ENCODE measurements at places on chromosomes 5 and 9.

GRCh38 chr9:37801287-37801850 lies 772 bp downstream of the DCAF10 start:
- DNase-seq, result peak; percentile 25

GRCh38 chr5:127840198-127840524 lies 137.0 kb downstream of the CCDC192 start:
- no peak for DNase-seq

DNA sequence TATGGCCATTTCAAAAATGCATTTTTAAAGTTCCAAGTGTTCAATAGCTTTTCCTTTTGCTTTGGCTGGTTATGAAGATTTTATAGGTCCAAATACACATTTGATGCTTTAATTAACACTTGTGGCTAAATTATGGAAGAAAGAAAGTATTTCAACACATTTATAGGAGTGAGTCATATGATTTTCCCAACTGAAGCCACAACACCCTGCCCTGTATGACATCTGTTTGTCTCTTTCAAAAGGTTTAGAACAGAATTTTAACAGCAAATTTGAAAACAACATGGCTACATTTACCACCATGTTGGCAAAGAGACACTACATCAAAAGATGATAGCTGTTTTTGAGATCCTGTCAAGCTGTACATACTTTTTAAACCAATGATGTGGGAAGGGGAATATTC lies 99.4 kb downstream of the TMEM174 start:
- DNase-seq, result no peak

GRCh38 chr9:84670138-84671041 lies 861 bp downstream of the NTRK2 start:
- DNase-seq, result no peak

GRCh38 chr5:133797167-133797566 lies 171.3 kb downstream of the C5orf15 start:
- no peak for DNase-seq

DNA sequence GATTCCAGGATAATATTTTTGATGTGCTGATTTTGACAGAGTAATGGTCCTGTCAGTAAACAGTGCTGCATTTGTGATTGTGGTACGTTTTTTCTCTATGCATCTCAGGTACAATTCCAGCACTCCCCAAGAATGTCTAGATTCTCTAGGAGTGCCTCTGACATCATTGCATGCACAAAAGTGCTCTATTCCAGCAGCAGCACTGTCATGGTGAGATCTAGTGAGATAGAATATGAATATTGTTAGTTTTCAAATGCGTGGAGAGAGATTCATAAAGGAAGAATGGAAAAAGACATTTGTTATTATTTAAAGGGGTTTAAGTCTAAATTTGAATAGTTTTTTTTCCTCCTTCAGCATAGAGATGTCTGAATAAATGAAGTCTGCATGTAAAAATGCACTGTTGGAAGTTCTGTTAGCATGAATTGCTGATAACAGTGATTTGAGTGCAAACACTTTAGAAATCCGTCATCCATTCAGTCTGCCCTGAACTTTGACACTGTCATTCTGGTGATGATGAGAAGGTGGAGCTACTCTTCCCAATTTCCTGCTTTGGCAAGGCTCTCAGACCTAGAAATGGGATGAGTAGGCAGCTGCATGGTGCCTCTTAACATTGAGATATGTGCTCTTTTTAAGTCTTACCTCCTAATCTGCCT lies 84.6 kb downstream of the GAPVD1 start:
- no peak for DNase-seq

DNA sequence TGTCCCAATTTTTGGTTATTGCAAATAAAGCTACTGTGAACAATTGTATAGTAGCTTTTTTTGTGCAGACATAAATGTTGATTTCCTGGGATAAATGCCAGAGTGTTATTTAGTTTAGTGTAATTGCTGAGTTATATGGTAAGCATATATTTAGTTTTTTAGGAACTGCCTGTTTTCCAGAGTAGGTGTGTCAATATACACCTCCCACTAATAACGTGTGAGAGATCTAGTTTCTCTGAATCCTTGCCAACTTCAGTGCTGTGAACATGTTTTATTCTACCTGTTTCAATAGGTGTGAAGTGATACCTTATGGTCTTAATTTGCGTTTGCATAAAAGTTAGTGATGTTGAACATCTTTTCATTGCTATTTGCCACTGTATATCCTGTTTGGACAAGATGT lies 9.1 kb upstream of the OR2S2 start:
- DNase-seq, result no peak

DNA sequence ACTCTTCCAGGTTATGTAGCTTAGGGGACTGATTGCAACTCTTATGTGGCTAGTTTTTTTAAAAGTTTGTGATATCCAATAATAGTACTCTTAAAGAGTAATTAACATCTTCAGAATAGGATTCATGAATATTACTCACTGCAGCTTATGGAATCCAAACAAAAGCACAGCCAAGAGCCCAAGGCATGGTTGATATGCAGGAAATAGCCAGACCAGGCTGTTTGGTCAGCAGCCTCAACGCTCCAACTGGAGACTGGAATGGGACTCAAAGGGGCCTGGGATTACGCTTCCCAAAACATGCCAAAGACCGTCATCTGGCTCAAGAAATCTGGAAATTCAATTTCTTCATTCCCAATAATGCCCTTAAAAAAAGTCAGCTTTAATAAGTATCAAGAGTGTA lies 268.6 kb downstream of the SEC61B start:
- no peak for DNase-seq

DNA sequence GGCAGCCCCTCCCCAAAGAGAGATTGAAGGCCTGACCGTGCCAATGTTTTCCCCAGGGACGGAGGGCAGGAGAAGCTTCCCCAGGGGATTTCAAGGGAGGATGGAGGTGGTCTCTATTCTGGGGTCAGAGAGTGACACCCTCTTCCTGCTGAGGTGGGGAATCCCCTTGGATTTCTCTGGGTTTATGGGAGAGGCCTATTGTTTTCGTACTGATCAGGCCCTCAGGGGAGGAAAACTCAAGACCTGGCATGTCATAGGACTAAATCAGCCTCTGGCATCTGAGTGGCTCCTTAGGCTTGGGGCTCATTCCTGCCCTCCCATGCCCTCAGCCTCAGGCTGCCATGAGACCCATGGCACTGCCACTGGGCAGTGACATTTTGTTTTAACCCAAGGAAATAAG lies 44.6 kb downstream of the IRF1 start:
- no peak for DNase-seq

DNA sequence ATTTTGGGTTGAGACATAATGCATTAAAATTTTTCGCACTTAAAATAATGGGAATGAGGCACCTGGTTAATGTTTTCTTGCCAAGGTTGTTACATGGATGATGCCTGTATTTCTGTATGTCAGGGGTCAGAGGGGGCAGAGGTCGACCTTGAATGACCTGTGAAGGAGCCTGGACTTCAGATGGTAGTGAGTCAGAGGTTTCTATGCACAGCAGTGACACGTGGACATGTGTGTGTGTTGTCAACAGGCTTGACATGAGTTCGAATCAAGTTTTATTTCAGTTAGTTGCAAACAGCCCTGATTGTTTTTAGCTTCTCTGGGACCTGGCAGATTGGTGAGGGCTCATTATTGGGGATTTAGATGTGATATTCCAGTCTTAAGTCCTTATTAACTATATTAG lies 3.6 kb downstream of the IL5 start:
- no peak for DNase-seq

DNA sequence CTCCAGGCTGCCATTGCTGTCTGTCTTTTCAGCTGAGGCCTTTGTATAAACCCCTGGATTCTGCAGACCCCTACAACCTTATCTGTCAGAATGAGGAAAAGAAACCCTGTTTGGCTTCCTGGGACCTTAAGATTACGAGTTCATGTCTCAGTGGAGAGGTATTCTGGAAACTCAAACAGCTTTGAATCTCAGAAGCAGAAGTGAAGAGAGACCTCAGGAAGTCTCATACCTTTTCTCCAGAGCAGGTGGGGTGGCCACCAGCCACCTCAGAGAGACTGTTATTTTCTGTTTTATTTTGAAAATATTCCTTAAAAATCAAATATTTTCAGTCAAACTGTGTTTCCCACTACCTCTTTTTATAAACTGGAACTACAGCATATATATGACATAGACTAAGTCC lies 457.5 kb downstream of the TMEM232 start:
- DNase-seq, result no peak

- no peak for DNase-seq
These were observed 71.0 kb downstream of the C5orf15 start for GRCh38 chr5:133897431-133897830.

- no peak for DNase-seq
These were observed 93.6 kb upstream of the PITX1 start for GRCh38 chr5:135127439-135128240.

- no peak for DNase-seq
These were observed 459.4 kb upstream of the NMUR2 start for GRCh38 chr5:152864447-152864846.

- DNase-seq, result no peak
These were observed at the start of gene SPARC for GRCh38 chr5:151686674-151687407. Gene SPARC (minus strand): TSS chr5:151686915. CDS start chr5:151676188, 10,727 bp downstream.

- no peak for DNase-seq
These were observed 44.5 kb downstream of the SECISBP2 start for GRCh38 chr9:89362647-89363310.

GRCh38 chr9:38422555-38423260 lies 1.5 kb downstream of the IGFBPL1 start:
- DNase-seq, result no peak

GRCh38 chr9:132030626-132031325 lies 48.9 kb downstream of the MED27 start:
- no peak for DNase-seq

DNA sequence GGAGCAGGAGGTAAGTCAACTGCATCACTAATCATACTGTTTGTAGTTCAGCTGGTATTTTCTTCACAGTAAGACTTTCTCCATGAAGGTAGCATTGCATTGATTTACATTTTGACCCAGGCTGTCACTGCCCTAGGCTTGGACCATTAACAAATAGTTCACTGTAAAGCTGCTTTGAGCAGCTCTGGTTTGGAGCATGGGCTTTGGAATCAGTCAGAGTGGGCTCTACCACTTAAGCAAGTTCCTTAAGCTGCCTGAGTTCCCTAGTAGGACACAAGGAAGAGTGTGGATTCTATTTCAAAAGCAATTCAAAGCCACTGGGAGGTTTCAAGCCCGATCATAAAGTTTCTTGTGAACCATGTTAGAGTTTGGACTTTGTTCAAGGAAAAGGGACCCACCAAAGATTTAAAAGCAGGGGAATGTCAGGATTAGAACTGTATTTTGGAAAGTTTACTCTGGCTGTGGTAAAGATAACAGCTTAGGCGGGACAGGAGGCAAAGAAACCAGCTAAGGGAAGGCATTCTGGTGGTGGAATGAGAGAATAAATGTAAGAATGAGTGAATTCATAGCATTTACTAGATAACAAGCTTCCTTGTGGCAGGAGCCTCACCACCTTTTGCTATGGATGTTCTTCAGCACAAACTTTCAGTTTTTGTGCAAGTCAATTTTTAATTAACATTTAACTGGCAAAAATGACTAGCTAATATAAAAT lies 12.3 kb upstream of the PANK3 start:
- no peak for DNase-seq

DNA sequence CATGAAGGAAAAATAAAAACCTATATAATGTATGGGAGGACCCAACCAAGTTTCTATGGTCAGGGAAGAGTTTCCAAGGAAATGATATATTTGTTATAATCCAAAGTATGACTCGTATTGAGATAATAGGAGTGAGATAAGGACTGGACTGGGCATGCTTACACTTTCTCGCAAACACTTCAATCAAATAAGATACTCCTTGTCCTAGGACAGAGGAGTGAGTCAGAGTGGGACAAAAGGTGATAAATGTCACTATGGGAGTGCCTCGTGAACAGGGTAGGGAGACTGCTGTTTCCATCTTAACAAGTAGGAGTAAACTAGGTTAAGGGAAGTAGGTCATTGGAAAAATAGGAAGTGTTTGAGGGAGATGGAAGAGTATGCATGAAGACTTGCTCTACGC lies 47.2 kb downstream of the MACIR start:
- DNase-seq, result no peak

DNA sequence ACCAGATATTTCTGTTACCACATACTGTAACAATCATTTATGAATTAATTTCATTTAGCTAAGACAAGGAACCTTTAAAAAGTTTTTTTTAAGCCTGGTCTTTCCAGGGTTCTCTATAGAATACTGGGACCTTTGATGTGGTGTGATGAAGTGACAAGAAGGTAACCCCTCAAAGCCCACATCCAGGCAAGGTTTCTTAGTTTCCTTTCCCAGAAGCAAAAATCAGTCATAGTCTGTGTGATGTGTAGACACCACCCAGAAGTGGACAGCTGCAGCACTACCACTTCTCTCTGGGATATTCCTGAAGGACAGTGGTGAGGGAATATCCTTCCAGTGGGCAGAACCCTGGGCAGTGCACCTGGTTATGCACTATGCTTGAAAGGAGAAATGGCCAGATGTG lies 115.6 kb downstream of the TTC39B start:
- no peak for DNase-seq

DNA sequence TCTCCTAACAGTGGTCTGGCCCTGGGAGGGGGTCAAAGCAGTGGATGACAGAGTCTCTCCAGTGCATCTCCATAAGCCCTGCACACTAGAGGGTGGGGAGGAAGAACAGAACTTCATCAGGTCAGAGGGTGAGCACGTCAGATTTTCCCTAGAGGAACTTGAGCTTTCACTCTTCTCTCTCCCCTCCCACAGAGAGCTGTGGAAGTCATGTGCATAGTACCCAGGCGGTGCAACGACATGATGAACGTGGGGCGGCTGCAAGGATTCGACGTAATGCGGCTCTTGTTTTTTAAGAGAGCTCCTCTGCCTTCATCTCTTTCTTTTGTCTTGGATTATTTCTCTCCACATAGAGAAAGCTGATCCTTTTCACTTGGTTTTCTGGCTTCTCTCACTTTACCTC lies 100.2 kb upstream of the OTULINL start:
- DNase-seq, result no peak

DNA sequence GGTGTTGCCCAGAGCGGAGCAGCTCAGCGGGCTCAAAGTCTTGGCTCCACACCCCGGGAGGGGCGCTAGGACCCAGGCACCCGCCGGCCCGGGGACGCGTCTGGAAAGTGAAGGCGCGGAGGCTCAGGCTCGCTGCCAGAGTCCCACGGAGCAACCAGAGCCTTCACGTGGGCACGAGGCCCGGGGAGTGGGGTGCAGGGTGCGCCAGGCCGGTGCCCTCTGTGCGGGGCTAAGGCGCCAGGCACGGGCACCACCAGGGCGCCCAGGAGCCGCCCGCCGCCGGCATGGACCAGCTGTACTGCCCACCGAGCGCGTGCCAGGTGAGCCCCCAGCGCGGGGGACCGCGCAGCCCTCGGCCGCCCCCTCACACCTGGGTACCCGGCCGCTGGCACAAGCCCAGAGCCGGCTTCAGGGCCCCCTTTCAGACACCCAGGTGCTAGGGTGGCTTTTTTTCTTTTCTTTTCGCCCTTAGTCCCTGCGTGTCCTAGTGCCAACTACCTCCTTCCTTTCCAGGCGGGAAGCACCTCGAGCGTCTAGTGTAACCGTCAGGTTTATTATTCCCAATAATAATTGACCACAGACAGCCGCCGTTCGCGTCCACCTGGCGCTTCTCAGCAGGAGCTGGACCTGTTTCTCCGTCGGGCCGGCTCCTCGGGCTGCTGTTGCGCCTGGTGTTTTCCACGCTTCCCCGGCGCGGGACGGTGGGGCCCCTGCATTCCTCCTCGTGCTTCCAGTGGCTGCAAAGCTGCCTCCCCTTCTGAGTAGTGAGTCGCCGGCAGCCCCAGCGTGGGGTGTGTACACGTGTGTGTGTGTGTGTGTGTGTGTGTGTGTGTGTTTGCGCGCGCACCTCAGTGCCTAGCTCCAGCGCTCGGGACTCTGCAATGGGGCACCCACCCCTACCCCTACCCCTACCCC lies 30.1 kb upstream of the PDE8B start:
- DNase-seq, result no peak

- DNase-seq, result no peak
These were observed 32.1 kb downstream of the PIK3R1 start for GRCh38 chr5:68247627-68248026.

All from stimulated activated CD8-positive, alpha-beta memory T cell treated with anti-CD3 and anti-CD28 coated beads, Interleukin-2, amount 100 ng/mL, for 48 hours (primary cell).